CD4-positive, alpha-beta T cell treated with Interleukin-6 at 100 ng/mL for 8 hours (primary cell): ENCODE measurements at places on chromosomes 11 and 22.
A peak's percentile ranks its signal among the peaks of the same experiment; 100 is the strongest.

DNA sequence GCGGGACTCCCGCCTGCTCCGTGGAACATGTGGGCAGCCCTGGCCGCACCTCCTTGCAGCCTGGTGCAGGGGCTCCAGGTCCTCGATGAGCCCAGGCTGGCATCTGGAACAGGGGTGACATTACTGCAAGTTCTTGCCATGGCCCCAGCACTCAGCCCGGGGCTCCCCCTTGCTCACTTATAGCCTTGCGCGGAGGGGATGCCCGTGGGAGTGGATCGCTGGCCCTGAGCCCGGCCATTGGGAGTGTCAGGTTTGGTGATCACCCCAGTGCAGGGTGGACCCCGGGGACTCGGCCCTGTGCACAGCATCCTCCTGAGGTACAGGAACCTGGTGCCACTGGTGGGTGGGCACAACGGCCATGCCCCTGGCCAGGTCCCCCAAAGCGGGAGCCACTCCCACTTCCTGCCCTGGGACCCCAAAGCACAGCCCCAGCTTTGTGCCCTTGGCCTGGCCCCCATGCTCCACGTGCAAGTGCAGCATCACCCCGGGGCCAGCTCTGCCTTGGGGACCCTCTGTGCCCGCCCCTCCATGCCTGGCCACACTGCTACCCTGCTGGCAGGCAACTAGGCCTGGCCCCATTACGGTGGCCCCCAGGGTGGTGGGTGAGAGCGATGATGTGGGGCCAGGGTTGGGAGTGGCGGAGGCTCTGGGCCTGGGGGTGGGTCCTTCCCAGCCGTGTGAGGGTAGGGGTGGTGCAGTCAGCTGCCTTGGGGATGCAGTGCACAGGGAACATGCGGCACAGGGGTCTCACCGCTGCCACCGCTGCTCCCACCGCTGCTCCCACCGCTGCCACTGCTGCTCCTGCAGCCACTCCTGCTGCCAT is 439.8 kb downstream of the TBC1D22A start:
- DNase-seq = no peak

GRCh38 chr22:40065981-40066380 is 71.2 kb downstream of the FAM83F start:
- DNase-seq = no peak

DNA sequence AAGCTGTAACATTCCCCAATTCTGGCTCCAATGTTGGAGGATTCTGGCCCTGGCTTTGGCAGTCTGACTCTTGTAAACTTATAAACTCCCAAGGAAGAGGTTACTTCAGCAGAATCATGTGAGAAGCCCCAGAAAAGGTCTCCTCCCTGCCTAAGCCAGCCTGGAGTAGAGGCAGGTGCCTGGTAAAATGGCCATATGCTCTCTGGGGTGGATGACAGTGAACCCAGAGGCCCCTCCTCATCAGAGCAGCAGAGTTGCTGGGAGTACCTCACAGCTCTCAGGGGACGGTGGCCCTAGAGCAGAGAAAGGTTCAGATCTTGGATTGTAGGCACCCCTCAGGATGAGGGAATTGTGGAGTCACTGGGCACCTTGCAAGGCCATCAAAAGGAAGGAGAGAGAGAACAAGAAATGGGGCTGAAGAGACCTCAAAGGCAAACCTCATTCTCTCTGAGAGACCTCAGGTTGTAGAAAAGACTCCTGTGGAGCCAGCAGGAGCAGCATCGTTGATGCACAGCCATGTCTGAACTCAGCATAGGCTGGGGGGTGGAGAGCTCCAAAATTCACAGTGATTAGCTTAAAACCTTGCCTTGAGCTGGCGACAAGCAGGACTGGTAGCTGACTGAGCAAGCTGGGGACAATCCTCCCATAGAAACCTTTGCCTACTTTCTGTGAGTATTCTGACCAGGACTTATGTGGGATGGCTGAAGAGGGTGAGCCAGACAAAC is 4.9 kb upstream of the P2RY6 start:
- DNase-seq = no peak

DNA sequence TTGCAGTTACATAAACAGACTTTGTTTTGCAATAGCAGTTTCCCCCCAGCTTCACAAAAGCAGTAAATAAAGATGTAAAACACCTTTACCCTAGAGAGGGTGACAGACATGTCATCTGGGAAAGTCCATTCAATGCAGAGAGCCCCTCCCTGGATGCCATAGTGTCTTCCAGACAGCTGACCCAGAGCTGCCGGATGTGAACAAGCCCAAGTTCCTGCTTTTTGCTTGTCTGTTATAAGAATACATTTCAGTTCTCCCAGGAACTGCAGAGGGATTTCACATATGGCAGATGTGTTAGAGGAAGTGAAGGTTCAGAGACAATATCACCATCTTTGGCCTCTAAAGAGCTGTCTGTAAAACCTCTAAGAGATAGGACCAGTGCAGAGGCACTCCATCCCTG is 48.9 kb downstream of the RELT start:
- DNase-seq = no peak

DNA sequence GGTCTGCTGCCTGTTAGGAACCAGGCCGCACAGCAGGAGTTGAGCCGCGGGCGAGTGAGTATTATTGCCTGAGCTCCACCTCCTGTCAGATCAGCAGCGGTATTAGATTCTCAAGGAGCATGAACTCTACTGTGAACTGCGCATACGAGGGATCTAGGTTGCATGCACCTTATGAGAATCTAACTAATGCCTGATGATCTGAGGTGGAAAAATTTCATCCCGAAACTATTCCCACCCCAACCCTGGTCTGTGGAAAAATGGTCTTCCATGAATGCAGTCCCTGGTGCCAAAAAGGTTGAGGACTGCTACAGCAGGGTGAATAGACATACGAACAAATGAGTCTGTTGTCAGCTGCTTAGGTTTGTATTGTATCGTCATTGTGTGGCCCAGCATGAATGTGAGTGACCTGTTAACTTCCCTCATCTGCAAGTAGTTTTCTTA is 29.8 kb downstream of the RNF141 start:
- no peak for DNase-seq

- no peak for DNase-seq
Measured at GRCh38 chr11:8199676-8200075, 30.9 kb upstream of the RIC3 start.

- no peak for DNase-seq
Measured at GRCh38 chr22:44369293-44369661, 56.5 kb upstream of the SHISAL1 start.

- DNase-seq = no peak
Measured at GRCh38 chr11:33064033-33064825, 24.9 kb downstream of the TCP11L1 start.

DNA sequence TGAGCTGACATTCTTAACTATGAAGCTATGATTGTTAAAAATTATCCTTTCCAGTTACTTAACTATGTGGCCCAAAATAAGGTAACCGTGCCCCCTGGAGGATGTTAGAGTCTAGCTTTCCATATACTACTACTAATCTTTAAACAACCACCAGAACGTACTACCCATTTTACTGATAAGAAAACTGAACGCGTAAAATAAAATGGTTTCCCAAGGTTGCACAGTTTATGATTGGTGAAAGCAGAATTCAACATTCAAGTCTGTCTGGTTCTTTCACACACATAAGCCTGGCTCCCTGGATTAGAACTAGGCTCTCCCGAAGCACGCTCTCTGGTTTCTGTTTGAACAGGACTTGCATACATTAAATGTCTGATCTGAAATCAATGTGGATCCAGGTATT is 437.8 kb upstream of the CCDC90B start:
- DNase-seq = peak; percentile 7

GRCh38 chr11:266676-267439 is 11.3 kb upstream of the NLRP6 start:
- DNase-seq = no peak

DNA sequence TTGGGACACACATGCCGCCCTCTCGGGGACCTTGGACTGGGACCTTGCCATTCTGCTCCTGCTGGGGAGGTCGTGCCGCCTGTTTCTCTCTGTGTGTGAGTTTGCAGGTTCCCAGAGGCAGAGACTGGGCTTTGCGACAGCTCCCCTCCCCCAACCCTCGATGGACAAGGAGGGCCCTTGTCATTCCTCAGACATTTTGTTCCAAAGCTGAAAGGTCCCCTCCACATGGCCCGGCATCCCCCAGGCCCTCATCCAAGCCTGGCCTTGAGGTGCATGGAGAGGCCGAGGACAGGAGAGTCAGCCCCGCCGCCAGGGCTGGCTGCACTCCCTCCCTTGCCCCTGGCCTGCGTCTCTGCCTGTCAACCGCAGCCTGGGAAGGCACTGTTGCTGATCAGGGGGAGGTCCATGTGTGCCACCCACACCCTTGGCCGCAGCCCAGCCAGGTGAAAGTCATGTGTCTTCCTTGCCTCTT is 25.6 kb downstream of the FADS2 start:
- no peak for DNase-seq

GRCh38 chr11:126809514-126810289 is 190.9 kb downstream of the KIRREL3 start:
- no peak for DNase-seq

- DNase-seq = no peak
Measured at GRCh38 chr11:75072582-75072981, 24.1 kb downstream of the OR2AT4 start.

DNA sequence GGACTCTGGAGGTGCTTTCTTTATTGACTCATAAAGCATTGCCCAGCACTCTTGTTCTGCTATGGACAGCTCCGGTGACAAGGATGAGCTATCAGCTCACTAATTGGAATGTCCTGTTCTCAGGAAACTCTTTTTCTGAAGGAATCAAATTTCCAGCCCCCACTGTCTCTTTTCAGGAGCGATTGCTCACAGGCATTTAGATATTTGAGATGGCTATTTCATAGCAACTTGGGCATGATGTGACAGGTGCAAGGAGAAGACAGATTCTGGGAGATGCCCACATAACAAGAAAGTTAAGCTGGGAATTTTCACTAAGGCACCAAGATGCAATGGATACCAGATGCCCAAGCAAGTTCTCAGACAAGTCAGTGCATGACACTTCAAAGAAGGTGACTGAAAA is 123.4 kb upstream of the CSNK2A3 start:
- DNase-seq = no peak

- no peak for DNase-seq
Measured at GRCh38 chr11:124716591-124716990, 23.2 kb upstream of the NRGN start.

DNA sequence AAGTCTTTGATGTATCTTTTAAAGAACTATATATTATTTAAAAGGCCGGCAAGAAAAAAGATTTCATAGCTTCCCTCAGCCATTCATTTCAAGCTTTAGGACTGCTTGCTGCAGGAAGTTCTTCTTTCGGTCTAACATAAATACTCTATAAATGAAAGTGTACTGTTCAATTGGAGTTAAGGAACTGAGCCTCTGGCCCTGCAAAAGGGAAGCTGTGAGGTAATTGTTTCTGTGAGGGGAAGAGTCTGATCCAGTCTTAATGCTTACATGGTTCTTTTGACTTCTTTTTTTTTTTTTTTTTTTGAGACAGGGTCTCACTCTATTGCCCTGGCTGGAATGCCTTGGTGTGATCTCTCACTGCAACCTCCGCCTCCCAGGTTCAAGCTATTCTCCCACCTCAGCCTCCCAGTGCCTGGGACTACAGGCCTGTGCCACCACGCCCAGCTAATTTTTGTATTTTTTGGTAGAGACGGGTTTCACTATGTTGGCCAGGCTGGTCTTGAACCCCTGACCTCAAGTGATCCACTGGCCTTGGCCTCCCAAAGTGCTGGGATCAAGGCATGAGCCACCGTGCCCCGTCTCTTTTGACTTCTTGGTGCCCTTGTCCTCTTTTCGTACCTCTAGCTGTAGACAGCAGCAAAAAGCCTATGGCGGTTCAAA is 4.7 kb upstream of the TRIM29 start:
- DNase-seq = no peak

- DNase-seq = no peak
Measured at GRCh38 chr11:121144723-121145122, 43.7 kb downstream of the TECTA start.

- DNase-seq = peak; percentile 76
Measured at GRCh38 chr22:37079668-37080171, 28.2 kb downstream of the KCTD17 start.

DNA sequence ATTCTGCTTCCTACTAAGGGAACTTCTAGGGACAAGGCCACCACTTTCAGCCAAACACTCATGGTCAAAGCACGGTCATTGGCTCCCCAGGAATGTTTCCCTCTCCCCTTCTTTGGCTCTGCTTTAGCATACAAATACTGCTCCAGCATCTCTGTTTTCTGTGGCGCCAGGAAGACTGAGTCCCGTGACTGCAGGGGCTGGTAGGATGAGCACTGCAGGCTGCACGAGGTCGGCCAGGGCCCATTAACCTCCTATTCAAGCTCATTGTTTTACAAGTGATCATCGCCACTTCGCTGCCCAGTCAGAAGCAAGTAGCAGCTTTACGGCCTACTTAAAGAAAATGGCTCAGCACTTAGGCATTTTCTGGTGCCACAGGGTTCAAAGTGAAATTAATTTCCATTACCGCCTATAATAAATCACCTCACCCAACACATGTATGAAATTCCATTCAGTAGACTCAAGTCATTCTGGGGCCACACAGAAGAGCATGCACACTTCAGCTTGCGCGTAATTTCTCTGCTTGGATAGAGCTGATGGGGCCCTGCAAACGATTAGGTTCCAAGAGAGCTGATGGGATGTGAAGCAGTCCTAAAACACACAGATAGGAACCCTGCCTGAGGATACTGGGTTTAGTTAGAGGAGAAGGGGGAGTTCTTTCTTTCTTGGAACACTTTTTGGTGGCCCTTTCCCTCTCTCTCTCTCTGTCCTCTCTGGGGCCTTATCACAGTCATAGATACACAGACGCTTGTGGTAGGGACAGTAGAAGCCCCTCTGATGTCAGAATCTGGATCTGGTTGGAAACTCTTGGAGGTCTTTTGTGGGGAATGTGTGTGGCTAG is 173.7 kb downstream of the KIF18A start:
- no peak for DNase-seq

GRCh38 chr11:126606484-126606883 is 251.0 kb downstream of the ST3GAL4 start:
- no peak for DNase-seq

- DNase-seq = peak; percentile 27
Measured at GRCh38 chr11:81787584-81788049, 946.0 kb downstream of the FAM181B start.

- no peak for DNase-seq
Measured at GRCh38 chr22:41664490-41664889, 24.2 kb downstream of the SNU13 start.

DNA sequence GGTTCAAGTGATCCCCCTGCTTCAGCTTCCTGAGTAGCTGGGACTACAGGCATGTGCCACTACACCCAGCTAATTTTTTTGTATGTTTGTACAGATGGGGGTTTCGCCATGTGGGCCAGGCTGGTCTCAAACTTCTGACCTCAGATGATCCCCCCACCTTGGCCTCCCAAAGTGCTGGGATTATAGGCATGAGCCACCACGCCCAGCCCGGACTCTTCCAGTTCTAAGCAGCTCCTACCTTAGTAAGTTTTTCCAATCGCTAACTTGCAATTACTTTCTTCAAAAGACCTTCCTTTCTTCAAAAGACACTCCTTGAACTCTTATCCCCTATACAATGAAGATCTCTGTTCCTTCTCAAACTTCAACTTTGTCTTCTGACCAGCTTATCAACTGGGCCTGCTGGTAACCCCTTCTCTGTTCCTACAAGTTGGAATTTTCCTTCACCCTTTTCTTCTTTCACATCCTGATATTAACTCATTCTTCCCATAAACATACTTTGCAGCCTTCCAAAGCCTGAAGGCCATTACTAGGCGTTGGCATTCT is 25.8 kb downstream of the RBFOX2 start:
- no peak for DNase-seq
